Esophagus mucosa (tissue), 1 donor: ENCODE measurements at places on chromosomes 2 and 18. TPM values are rescaled to one million over a fixed set of nuclear protein-coding genes. Genes with fewer than 3 reads are reported as not detected.

SERPINB4 gene
- 418 TPM for total RNA-seq

EMILIN2 gene
- 1.4 TPM for total RNA-seq

CHRNG gene
- not detected for total RNA-seq

CD8A gene
- total RNA-seq = 0.44 TPM

CREG2 gene
- 2.3 TPM for total RNA-seq

THSD7B gene
- total RNA-seq = 0.88 TPM

ABCG8 gene
- total RNA-seq = not detected

CAVIN2 gene
- total RNA-seq = 8.7 TPM

C2orf72 gene
- total RNA-seq = 0.08 TPM

BCL11A gene
- 43.0 TPM for total RNA-seq

CD28 gene
- 0.28 TPM for total RNA-seq

INO80C gene
- total RNA-seq = 63.3 TPM

CCDC121 gene
- total RNA-seq = 1.3 TPM

ANKRD53 gene
- total RNA-seq = 0.40 TPM

UGT1A4 gene
- total RNA-seq = 0.80 TPM

IL1RL1 gene
- total RNA-seq = 2.8 TPM

LYPD1 gene
- total RNA-seq = 1.6 TPM

ALLC gene
- total RNA-seq = not detected

MEP1B gene
- total RNA-seq = not detected

GRP gene
- total RNA-seq = not detected

IGFBP5 gene
- 34.9 TPM for total RNA-seq

RAB6C gene
- total RNA-seq = not detected

CHRND gene
- total RNA-seq = not detected

OSR1 gene
- total RNA-seq = 0.96 TPM

OXER1 gene
- total RNA-seq = 0.40 TPM

EDAR gene
- total RNA-seq = 4.8 TPM

INO80B gene
- 22.6 TPM for total RNA-seq

CCT7 gene
- 253 TPM for total RNA-seq

IL36RN gene
- 64.1 TPM for total RNA-seq

MOCOS gene
- total RNA-seq = 16.0 TPM

NPHP1 gene
- 0.84 TPM for total RNA-seq

TNFAIP6 gene
- total RNA-seq = 0.20 TPM

EGR4 gene
- not detected for total RNA-seq

ALK gene
- 0.04 TPM for total RNA-seq

SEC11C gene
- total RNA-seq = 32.6 TPM

DCDC2C gene
- total RNA-seq = not detected

SERPINB12 gene
- total RNA-seq = 0.60 TPM

MAP3K19 gene
- total RNA-seq = not detected

TUBA4B gene
- total RNA-seq = not detected

BOLL gene
- not detected for total RNA-seq

KYNU gene
- 33.6 TPM for total RNA-seq

HRH4 gene
- 0.28 TPM for total RNA-seq

IL1RN gene
- 871 TPM for total RNA-seq

SNED1 gene
- total RNA-seq = 3.9 TPM

XPO1 gene
- 77.7 TPM for total RNA-seq

TMEM198 gene
- total RNA-seq = 1.2 TPM

SIGLEC15 gene
- total RNA-seq = not detected

TUBA4A gene
- total RNA-seq = 138 TPM

PSTPIP2 gene
- 4.7 TPM for total RNA-seq

IL1A gene
- 9.4 TPM for total RNA-seq
